T follicular helper cell (primary cell): ENCODE measurements at places on chromosomes 4 and X.
A peak's percentile ranks its signal among the peaks of the same experiment; 100 is the strongest.

- no peak for DNase-seq
Measured at GRCh38 chr4:39068907-39069306, 6.9 kb downstream of the KLHL5 start.

DNA sequence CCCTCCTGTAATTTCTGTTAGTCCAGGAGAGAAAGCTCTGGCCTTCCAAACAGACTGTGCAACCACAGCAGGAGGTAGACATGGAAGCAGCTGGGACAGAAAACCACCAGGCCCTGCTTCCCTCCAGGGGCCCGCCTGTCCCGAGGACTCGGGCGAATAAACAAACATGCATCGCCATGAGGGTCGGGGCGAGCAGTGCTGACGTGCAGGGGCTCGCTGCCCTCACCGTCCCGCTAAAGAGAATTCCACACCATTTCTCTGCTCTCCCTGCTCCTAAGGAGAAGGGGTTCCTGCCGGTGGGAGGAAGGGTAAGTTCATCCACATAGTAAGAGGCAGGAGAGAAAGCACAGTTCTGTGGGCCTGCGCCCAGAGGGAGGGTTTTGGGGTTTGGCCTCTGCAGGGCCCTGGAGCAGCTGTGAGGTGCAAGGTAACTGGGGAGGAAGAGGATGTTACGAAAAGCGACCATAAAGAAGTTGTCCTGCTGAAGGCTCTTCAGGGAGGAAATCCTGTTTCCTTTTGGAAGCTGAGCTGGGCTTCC lies 54.9 kb downstream of the WFS1 start:
- DNase-seq, result no peak

GRCh38 chrX:7216981-7217587 lies 69.1 kb upstream of the PUDP start:
- no peak for DNase-seq

GRCh38 chr4:154982187-154983047 lies 201.3 kb downstream of the RBM46 start:
- peak; percentile 3 for DNase-seq

DNA sequence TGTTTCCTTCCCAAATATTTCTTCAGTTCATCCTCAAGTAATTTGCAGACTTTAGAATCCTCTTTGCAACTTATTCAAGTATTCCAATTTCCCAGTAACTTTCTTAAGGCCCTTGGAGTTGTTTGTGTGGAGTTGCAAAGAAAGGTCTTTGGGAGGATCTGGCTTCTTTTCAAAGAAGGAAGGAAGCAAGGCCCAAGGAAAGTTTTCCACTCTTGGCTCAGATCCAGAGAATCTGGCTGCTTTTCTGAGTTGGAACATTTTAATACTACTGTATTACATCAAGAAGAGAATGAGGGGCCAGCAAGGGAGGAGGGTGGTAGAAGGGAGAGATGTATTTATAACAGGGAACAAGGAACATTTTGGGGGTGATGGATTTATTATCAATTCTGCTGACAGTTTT lies 10.5 kb downstream of the CDX4 start:
- no peak for DNase-seq
